Natural killer cell treated with Interleukin-12 subunit alpha and Interleukin-12 subunit beta and Interleukin-15 and Interleukin-18, amount 100 ng/mL, for 72 hours (primary cell): ENCODE measurements at places on chromosomes 5 and 9.

DNA sequence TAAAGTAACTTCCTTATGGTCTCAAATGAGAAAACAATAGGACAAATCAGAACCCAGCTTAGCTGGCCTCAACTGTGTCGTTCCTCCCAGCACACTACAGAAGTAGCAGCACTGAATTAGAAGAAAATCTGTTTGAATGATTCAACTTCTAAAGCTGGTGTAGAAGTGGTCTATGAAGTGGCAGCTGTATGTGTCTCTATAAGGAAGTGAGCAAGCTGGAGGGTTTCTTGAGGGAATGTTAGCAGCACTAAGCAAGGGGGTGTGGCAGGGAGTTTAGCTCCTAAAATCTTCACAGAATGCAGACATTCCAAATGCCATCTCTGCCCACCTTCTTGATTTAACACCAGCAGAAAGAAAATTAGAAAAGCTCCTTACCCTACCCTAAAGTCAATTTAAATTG, 4.1 kb downstream of the KLF9 start:
- peak; percentile 54 for DNase-seq

- DNase-seq: no peak
These were observed 826.8 kb downstream of the EFNA5 start for GRCh38 chr5:106843812-106844416.

- DNase-seq: no peak
These were observed 6.5 kb downstream of the ARL14EPL start for GRCh38 chr5:116038817-116039216.

GRCh38 chr5:178695556-178695955, 34.9 kb downstream of the ZNF354A start:
- DNase-seq: no peak

- no peak for DNase-seq
These were observed 106.8 kb downstream of the MAPKAP1 start for GRCh38 chr9:125600194-125600593.

GRCh38 chr5:151683986-151684588, 2.6 kb downstream of the SPARC start:
- no peak for DNase-seq
